Right renal cortex interstitium (tissue), 3 donors: ENCODE measurements at places on chromosomes 13 and 19.

- no peak for DNase-seq
Observed at GRCh38 chr19:1098177-1099051, 3.2 kb upstream of the POLR2E start.

- DNase-seq: no peak
Observed at GRCh38 chr19:50803633-50804419, 13.6 kb downstream of the ACP4 start.

DNA sequence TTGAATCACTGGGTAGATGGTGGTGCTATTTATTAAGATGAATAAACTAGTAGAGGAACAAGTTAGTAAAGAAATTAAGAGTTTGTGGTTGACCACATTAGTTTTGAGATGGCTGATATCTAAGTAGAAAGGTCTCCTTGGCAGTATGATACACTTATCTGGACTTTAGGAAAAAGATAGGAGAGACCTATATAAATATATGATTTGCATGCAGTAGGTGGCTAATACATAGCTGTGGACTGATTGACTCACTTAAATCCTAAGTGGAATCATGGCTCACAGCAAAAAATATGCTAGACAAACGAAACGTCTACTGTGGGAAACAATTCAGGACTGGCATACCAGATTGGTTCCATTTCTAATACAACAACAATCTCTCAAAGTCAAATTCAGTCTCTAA, 92.0 kb downstream of the CAB39L start:
- no peak for DNase-seq

DNA sequence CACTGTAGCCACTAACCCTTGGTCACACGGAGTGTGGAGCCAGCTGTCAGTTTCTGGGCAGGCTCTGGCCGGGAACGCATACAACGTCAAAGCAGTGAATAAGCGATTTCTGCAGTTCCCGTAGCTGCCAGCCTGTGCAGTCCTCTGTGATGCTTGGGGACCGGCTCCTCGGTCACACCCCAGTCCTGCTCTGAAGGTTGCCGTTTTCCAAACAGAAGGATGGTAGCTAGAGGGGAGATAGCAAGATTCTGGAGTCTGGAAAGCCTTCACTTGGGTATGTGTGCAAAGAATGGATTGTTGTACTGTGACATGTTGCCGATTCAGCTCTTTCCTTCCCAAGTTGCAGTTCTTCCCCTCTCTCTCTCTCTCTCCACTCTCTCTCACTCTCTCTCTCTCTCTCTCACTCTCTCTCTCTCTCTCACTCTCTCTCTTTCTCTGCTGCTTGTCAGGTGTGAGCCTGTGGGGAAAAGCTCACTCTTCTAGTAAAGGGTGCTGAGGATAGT, 38.7 kb upstream of the C1QTNF9 start:
- no peak for DNase-seq

- DNase-seq: no peak
Observed at GRCh38 chr13:78881054-78881453, 222.1 kb upstream of the OBI1 start.

DNA sequence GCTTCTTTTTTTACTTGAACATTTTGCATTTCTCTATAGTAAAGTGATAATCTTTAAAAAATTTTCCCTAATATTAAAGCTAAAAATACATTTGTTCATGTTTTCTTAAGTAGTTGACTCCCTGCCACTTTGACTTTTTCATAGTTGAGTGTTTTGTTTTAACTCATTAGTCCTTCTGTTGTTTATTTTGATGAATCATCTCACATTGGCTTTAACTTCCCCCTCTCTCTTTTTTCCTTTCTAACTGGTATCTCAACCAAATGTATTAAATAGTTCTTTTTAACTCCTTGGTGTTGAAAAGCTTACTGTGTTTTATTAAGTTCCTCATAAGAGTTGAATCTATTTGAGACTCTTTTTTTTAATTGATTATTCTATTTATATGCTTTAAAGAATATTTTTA, 2.8 kb downstream of the TNFSF13B start:
- DNase-seq: no peak

- DNase-seq: no peak
Observed at GRCh38 chr13:77377016-77377415, 50.1 kb upstream of the MYCBP2 start.

GRCh38 chr19:13981021-13981420, 25.1 kb downstream of the RFX1 start:
- no peak for DNase-seq

- no peak for DNase-seq
Observed at GRCh38 chr13:74158571-74159352, 24.6 kb upstream of the KLF12 start.

GRCh38 chr13:31433746-31434145, 234.0 kb downstream of the B3GLCT start:
- DNase-seq: no peak

- no peak for DNase-seq
Observed at GRCh38 chr13:39407786-39408185, 195.2 kb downstream of the LHFPL6 start.

DNA sequence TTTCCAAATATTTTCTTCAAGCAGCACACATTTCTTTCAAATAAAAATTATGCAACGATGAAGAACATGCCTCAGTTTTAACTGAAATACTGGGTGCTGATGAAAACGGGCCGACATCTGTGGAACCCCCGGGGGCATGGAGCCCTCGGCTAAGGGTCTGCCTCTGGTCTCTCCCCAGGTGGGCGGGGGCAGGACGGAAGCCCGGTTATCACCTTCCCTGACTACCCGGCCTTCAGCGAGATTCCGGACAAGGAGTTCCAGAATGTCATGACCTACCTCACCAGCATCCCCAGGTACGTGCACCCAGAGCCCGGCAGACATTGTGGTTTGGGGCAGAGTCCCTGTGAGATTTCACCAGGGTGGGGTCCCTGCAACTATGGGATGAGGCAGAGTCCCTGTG, 55.5 kb downstream of the MCF2L start:
- no peak for DNase-seq

DNA sequence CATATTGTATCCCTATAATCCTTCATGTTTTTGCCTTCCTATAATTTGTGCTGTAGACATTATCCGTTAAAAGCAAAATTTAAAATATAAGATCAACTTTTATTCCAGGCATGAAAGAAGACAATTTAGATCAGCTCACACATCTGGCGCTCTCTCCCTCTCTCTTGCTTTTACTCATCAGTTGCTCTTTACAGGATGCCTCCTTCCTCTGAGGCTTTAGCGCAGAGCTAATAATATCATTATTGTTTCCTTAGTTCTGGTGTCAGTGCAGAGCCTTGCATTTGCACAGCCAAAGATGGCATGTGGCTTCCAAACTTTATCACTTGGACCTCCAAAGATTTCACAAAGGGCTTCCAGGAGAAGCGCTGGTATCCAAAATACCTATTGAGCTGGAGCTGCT, 295.1 kb downstream of the FGF9 start:
- DNase-seq: no peak

DNA sequence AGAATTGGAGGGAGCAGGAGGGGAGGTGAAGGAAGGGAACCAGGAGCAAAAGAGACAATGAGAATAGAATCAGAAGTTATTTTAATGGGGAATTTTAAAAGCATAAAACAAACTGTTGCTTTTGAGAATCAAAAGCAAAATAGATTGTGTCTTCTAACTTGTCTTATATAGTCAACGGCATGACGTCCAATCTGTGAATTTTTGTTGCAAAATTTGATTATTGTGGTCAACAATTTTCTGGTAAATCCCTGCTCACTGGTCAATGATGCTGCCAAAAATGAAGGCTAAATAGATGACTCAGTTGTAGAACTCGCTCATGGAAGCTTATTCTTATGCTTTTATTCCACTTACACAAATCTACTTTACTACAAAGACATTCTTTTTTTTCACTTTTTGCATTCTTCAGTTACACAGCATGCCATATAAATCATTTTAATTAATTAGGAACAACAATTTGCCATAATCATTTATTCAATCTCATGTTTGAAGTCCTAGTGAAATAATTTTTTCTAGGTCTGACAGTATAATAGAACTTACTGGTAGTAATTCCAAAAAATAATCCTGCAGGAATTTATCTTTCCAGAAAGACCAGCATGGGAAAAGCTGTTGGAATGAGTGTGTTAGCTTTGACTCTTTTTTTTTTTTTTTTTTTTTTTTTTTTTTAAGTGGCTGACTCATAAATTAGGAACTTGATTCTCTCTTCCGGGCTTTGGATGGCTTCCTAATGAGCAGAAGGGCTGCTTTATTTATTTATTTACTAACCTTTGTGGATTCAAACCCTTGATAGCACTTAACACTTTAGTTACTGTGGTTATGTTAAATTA, 256.9 kb downstream of the SPRY2 start:
- peak; percentile 45 for DNase-seq

DNA sequence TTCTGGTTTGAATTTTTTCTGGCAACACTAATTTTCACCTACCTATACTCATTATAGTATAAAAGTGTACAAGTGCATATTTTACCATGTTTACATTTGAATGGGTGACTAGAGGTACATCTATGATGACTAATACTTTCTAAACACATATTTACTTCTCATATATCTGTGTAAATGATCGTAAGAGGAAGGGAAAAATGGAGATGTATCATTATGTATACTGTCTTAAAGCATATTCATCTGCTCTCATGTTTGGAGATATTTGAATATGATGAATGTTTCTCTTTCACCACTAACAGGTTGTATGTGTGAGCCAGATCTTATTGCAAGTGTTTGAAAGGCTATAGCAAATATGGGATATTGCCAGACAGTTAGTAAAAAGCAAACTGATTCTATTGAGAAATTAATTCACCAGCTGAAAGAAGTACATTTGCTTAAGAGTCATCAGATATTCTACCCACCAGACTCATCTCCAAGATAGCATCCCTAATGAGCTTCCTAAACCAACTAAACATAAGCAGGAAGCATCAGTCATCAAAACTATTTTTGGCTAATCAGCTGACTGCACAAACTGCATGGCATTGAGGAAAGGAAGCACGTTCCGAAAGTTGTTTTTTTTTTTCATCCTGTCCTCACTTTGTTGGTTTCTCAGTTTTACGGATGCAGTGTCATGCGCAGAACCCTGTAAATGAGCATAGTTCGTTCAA, 738.2 kb downstream of the GPC5 start:
- DNase-seq: no peak
